ENCODE measurements at places on chromosomes 1 and 21. TPM values are rescaled to one million over a fixed set of nuclear protein-coding genes. Genes with fewer than 3 reads are reported as not detected.

Gene CDA
- 2.8 TPM for polyA plus RNA-seq

- H3K27me3 ChIP-seq: no peaks in the 10 kb centered on the region
- no peaks in the 10 kb centered on the region for H3K4me1 ChIP-seq
- DNase-seq: no peak
- H3K27ac ChIP-seq: no peak overlapping the region
- H3K36me3 ChIP-seq: no peaks in the 10 kb centered on the region
Observed at GRCh38 chr1:30853350-30853749, 55.2 kb downstream of the SDC3 start.

DNA sequence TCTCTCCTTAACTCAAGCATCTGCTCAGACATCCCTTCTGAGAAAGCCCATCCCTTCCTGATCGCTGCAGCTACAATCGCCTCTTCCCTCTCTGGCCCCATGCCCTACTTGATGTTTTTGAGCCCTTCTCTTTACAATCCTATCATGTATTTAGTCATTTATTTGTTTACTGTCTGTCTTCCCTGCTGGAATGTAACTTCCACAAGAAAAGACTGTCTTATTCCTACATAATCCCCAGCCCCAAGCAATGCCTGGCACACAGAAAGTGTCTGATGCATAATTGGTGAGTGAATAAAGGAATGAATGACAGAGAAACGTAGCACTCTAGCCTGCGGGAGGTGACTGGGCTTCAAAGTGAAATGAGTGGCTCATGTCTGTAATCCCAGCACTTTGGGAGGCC is 25.4 kb downstream of the ECE1 start:
- no peaks in the 10 kb centered on the region for H3K36me3 ChIP-seq
- H3K27ac ChIP-seq: peak overlapping the region; percentile 27
- no peak overlapping the region for H3K4me3 ChIP-seq
- H3K27me3 ChIP-seq: no peaks in the 10 kb centered on the region

DNA sequence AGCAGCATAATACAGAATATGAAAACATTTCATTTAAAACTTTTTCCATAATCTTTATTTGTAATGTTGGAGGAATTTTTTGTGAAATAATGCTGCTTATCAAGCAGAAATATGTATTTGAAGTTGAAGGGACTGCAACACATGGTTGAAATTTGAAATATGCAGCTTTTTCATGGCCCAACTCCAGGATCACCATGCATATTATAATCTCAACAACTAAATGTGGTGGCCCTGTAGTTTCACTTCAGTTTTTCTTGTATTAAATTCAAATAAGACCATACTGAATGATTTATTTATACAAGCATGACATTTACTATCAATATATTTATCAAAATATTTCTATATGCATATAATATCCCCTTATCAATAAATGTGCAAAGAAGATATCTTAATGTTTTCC is 157.7 kb upstream of the LHX8 start:
- H3K4me1 ChIP-seq: no peaks in the 10 kb centered on the region
- DNase-seq: no peak

- H3K4me3 ChIP-seq: no peak overlapping the region
- no peaks in the 10 kb centered on the region for H3K36me3 ChIP-seq
- no peaks in the 10 kb centered on the region for H3K27me3 ChIP-seq
- H3K4me1 ChIP-seq: peaks cover 11% of the 10 kb centered on the region
- DNase-seq: no peak
- H3K27ac ChIP-seq: peak overlapping the region; percentile 48
Observed at GRCh38 chr1:62068978-62069377, 125.7 kb upstream of the L1TD1 start.

Gene MIER1
- polyA plus RNA-seq: 16.2 TPM

- no peak overlapping the region for H3K27ac ChIP-seq
- H3K4me1 ChIP-seq: peaks cover 7% of the 10 kb centered on the region
- no peak overlapping the region for H3K4me3 ChIP-seq
- H3K27me3 ChIP-seq: no peaks in the 10 kb centered on the region
- H3K36me3 ChIP-seq: no peaks in the 10 kb centered on the region
- DNase-seq: no peak
Observed at GRCh38 chr1:155169541-155169940, 3.6 kb downstream of the KRTCAP2 start.

Gene MYBPH
- 0.04 TPM for polyA plus RNA-seq

Gene RGS1
- polyA plus RNA-seq: 11.8 TPM

DNA sequence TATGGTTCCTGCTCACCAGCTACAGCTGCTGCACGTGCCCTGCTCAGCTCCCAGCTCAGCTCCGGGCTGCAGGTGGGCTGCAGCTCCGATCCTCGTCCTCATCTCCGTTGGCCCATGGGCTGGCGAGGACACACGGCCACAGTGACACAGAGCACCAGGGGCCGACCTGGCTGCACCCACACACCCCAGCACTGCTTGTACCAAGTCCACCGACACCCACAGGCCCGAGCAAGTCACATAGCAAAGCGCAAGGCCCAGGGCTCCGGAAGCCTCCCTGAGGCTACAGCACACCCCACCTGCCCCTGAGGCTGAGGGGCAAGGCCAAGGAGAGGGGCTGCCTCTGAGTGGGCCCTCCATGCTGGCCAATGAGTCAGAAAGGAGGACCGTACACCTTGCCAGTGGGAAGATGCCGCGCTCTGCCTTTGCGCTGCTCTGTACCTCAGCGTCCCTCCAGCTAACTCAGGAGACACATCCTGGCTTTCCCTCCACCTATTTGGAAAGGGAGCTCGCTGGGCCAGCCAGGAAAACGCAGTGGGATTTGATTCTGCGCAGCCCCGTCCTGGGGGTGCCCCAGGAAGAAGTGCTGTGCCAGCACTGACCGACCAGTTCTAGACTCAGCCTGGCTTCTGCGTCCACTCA is 124.8 kb downstream of the SIK1 start:
- peak; percentile 20 for DNase-seq
- no peak overlapping the region for H3K27ac ChIP-seq
- H3K4me1 ChIP-seq: no peaks in the 10 kb centered on the region
- no peak overlapping the region for H3K4me3 ChIP-seq
- no peaks in the 10 kb centered on the region for H3K27me3 ChIP-seq

Gene PUM1
- polyA plus RNA-seq: 36.3 TPM

DNA sequence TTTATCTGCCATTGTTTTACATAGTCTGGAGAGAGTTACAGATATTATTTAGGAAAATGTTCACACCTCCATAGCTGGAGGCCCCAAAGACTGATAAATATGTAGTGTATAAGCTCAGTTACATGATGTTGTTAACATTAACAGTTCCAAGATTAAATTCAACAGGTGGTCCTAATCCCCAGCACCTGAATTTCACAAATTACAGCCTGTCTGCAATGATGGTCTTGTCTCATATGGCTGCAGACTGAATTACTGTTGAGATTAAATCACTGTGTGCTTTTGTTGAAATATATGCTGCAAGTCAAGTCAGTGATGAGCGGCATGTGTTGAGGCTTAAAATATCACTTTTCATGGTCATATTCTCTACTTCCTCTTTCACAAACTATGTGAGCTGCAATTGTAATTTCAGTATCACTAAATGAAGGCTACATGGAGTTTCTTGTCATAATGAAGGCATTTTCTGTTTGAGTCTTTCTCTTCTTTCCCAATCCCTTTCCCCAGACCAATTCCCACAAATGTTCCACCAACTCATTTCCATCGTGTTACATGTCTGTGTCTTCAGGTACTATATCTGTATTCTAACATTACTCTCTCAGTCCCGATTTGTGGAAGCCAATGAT is 4.2 kb downstream of the ST6GALNAC5 start:
- DNase-seq: no peak
- H3K36me3 ChIP-seq: no peaks in the 10 kb centered on the region
- peaks cover 2% of the 10 kb centered on the region for H3K4me1 ChIP-seq
- H3K27me3 ChIP-seq: no peaks in the 10 kb centered on the region
- no peak overlapping the region for H3K27ac ChIP-seq

- H3K27me3 ChIP-seq: no peaks in the 10 kb centered on the region
- DNase-seq: no peak
- H3K36me3 ChIP-seq: no peaks in the 10 kb centered on the region
- H3K27ac ChIP-seq: no peak overlapping the region
Observed at GRCh38 chr1:207239874-207240273, 81.6 kb upstream of the CD55 start.

Gene GNG4
- 62.4 TPM for polyA plus RNA-seq

Gene OR2L3
- not detected for polyA plus RNA-seq

Gene LTN1
- 6.3 TPM for polyA plus RNA-seq

Gene GALNT2
- polyA plus RNA-seq: 53.6 TPM

Data from ovary (tissue), 10 donors.